ENCODE measurements at places on chromosomes 2 and 18. TPM values are rescaled to one million over a fixed set of nuclear protein-coding genes. Genes with fewer than 3 reads are reported as not detected.

DNA sequence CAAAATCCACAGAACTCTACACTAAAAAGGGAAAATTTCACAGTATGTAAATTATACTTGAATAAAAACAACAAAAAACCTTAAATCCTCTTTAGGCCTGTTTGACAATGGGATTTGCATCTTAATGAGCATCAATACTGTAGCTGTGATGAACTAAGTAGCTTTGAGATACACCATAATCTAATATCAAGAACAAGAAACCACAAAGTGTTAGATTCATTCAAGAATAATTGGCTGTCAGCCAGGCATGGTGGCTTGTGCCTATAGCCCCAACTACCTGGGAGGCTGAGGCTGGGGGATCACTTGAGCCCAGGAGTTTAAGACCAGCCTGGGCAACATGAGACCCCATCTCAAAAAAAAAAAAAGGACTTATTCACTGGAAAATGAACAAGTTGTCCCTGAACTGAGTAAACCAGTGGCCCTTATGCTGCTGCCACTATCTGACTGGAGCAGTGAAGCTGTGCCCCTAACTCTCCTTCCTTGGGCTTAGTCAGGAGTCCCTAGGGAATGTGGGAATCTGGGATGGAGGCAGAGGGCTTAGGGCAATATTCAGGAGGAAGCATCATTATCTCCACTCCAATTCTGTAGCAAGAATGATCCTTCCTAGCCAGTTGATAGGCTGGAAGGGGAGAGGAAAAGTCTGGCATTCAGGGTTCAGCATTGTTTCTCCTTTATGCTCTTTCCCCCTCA lies 88.5 kb downstream of the PRKCE start:
- peaks cover 31% of the 10 kb centered on the region for H3K4me1 ChIP-seq
- no peak overlapping the region for H3K4me3 ChIP-seq
- no peaks in the 10 kb centered on the region for H3K27me3 ChIP-seq
- DNase-seq, result no peak
- no peak overlapping the region for H3K27ac ChIP-seq

DNA sequence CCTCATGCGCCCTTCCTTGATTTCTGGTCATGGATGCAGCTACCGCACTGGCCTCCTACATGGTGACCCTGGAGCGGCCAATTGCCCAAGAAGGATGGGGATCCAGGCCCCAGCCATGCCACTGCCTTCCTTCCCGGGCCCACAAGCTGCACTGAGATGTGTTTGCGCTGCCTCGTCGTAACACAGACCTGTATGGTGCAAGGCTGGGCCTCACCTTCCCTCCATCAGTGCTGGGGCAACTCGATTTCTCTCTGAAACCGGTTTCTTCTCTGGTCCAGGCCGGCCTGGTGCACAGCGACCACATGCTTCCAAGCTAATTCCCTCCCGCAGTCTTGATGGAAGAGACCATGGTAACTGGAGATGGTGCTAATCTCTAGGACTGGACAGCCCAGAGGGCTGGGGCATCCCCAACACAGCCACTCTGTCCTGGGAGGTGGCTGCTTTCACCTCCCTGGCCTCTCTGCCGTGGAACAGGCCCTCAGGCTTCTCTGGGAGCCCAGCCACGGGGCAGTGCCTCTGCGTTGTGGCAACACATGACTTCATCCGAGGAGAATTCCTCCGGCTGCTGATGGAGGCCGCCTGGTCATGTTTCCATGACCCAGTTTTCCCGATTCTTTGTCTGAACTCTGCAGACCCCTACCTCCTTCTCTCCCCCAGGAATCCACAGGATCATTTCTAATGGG lies 184.2 kb downstream of the GLI2 start:
- no peaks in the 10 kb centered on the region for H3K36me3 ChIP-seq
- no peaks in the 10 kb centered on the region for H3K27me3 ChIP-seq
- no peak overlapping the region for H3K27ac ChIP-seq
- DNase-seq, result no peak

GRCh38 chr2:161423421-161424393 lies 7.6 kb downstream of the TBR1 start:
- H3K36me3 ChIP-seq, result no peaks in the 10 kb centered on the region
- DNase-seq, result peak; percentile 13
- H3K4me1 ChIP-seq, result peaks cover 26% of the 10 kb centered on the region

DNA sequence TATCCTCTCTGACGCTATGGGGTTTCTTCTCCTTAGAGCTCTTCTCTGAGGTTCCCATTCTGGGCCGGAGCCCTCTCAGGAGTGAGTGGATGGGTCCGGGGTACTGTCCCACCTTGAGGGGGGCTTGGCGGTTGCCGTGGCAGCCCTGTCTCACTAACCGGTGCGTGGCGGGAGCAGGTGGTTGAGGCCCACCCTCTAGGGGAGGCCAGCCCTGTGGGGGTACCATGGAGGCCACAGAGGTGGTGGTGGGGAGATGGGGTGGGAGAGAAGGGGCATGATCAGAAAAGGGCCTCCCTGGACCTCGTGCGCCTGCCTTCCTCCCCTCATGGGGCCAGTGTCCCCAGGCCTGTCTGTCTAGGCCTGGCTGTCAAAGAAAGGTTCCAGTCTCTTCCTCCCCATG lies 22.3 kb downstream of the IGFBP5 start:
- H3K4me3 ChIP-seq, result no peak overlapping the region
- no peaks in the 10 kb centered on the region for H3K27me3 ChIP-seq
- DNase-seq, result no peak
- H3K4me1 ChIP-seq, result no peaks in the 10 kb centered on the region
- no peaks in the 10 kb centered on the region for H3K36me3 ChIP-seq
- H3K27ac ChIP-seq, result no peak overlapping the region

Gene RAPGEF4
- not detected for total RNA-seq

Gene KYNU
- total RNA-seq, result not detected
